SJSA1 (cell line): ENCODE measurements at places on chromosomes 13 and 19.

DNA sequence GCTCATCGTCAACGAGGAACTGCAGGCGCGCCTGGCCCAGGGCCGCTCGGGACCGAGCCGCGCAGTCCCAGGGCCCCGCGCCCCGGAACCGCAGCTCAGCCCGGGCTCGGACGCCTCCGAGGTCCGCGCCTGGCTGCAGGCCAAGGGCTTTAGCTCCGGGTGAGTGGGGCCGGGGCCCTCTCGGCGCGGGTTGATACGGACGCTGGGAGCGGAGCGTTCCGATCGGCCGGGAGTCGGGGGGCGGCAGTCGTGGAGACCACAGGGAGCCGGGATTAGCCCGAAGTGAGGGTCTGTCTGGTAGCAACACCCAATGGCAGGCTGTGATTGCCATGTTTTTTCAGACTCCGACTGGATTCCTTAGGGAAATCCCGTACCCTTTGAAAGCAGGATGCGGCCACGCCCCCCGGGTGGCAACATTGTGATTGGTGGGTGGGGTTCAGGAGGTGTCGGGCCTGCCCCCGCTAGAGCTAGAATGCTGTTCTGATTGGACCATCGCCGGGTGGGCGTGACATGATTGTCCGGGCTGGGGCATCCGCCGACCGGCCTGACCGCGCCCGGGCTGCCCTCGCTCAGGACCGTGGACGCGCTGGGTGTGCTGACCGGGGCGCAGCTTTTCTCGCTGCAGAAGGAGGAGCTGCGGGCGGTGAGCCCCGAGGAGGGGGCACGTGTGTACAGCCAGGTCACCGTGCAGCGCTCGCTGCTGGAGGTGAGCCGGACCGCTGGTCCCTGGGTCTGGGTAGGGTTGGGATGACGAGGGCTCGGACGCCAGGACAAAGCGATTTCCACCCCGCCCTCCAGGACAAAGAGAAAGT, 11.3 kb downstream of the EPS8L1 start:
- peak; percentile 97 for DNase-seq

GRCh38 chr19:51786646-51787494, 8.1 kb upstream of the FPR3 start:
- DNase-seq: no peak

GRCh38 chr13:46899801-46900200, 2.9 kb upstream of the HTR2A start:
- no peak for DNase-seq

DNA sequence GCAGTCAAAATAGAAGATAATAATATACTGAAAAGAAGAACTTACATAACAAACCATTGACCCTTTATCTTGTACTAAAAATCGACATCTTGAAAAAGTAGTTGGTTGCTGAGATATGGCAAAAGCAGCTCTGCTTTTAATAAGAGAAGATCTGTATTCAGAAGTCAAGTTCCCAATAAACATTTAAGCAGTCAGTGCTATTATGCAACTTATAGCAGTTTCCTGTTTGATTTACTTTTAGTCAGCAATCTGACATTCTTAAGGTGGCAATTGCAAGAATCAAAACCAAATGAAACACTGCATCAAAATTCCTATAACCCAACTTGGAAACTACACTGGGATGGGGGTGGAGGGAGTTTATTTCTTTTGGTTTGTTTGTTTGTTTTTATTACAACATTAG, 165.5 kb downstream of the TBC1D4 start:
- no peak for DNase-seq

DNA sequence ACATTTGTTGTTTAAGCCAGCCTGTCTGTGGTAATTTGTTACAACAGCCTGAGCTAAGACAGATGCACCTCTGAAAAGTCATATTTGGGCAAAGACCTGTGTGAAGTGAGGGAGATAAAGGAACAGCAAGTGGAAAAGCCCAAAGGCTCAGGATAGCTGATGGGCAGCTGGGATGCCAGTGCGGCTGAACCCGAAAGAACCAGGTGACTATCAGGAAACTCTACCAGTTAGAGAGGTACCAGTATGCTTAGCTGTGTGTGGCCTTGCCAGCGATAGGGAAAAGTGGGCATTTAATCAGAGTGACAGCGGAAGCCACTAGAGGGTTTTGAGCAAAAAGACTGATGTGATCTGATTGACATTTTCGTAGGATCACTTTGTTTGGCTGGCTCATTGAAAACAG, 764.8 kb upstream of the GPC6 start:
- DNase-seq: no peak

- DNase-seq: peak; percentile 53
These were observed 170.6 kb downstream of the FLT1 start for GRCh38 chr13:28324181-28324789.

GRCh38 chr19:13163609-13164342, 13.6 kb downstream of the IER2 start:
- DNase-seq: peak; percentile 90
